ENCODE measurements at places on chromosomes 12 and 14.

DNA sequence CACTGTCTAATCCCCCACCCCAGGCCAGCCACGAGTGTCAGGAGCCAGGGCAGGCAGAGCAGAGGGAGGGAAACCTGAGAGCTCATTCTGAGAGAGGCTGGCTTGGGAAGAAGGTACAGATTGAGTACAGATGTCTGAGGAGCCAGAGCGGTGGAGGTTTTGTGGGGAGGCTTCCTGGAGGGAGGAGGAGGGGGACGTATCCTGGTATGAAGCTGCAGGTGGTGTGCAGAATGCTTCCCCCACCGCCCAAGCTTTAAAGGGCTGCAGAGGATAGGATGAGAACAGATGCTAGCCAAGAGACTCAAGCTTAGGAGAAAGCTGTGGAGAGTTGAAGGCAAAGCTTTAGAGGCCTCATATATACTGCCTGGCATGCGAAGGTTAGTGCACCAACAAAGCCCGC, 3.2 kb upstream of the TAMALIN start:
- no peak for DNase-seq

DNA sequence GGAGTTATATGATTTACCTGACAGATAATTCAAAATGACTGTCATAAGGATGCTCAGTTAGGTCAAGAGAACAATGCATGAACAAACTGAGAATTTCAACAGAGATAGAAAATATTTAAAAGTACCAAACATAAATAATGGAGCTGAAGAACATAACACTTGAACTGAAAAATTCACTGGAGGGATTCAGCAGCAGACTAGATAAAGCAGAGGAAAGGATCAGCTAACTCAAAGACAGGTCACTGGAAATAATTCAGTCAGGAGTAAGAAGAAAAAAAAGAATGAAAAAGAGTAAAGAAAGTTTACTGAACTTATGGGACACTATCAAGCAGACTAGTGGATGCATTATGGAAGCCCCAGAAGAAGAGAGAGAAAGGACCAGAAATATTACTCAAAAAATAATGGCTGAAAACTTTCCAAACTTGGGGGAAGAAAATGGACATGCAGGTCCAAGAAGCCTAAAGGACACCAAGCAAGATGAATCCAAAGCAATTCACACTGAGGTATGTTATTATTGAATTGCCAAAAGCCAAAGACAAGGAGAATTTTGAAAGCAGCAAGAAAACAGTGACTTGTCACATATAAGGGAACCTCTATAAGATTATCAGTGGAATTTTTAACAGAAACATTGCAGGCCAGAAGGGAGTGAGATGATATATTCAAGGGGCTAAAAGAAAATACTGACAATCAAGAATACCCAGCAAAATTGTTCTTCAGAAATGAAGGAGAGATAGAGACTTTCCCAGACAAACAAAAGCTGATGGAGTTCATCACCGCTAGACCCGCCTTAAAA, 78.7 kb downstream of the GCH1 start:
- no peak for DNase-seq

- peak; percentile 59 for DNase-seq
Observed at GRCh38 chr12:123199936-123200335, 33.0 kb downstream of the MPHOSPH9 start.

DNA sequence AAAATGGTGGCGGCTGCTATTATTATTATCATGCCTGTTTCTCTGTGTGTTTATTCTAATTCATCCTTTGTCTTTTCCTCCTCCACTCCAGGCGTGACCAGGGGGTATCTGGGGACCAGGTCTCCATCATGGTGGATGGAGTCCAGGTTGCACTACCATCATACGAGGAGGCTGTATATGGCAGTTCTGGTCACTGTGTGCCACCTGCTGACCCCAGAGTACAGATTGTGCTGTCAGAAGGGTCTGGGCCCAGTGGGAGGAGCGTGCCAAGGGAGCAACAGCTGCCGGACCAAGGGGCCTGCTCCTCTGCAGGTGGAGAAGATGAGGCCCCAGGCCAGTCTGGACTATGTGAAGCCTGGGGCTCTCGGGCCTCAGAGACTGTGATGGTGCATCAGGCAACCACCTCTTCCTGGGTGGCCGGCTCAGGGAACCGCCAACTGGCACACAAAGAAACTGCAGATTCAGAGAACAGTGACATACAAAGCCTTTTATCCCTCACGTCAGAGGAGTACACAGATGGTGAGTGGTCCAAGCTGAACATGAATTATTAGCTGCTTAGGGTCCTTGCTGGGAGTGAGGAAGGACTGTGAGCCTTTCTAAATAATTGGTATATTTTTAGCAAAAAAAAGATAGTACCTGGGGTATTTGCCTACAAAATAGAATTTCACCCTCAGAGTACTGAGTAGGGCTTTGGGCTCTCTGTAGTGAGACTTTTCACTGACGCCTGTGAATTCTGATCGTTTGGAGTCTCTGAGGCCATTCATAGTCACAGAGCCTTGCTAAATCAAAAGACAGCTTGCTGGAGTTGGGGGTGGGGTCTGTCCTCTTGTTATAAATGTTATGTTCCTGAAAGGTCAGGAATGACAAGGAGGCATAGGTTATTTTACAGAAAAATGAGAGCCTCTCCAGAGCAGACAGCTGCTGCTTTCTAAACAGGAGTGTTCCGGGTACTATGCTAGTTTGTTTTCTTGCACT, 58.1 kb upstream of the SRSF5 start:
- peak; percentile 66 for DNase-seq

- DNase-seq, result no peak
Observed at GRCh38 chr12:108633534-108634248, at the start of gene SELPLG. Gene SELPLG, minus strand, starts transcription at chr12:108633894. Its CDS starts 9,587 bp downstream, at chr12:108624307.

DNA sequence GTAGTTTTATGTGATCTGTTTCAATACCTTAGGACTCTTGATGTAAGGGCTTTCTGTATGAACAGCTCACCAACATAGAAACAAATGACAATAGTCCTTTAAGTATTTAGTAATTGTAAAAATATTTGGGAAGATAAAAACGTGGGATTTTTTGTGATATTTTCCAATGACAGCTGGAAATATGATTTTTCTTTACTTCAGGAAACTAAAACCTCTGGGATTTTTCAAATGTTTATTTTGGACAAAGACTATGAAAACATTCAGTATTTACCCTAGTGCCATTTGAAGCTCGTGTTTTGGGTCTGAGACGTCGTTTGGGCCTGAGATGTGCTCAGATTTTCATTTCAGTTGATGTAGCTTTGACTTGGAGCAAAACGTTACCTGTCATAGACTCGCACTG, 240.0 kb downstream of the BMP4 start:
- DNase-seq, result no peak

- DNase-seq, result no peak
Observed at GRCh38 chr12:98341732-98342131, 173.7 kb upstream of the TMPO start.

GRCh38 chr14:91361233-91361811, 56.3 kb downstream of the CCDC88C start:
- DNase-seq, result peak; percentile 9

GRCh38 chr12:3244219-3244750, 167.1 kb downstream of the TSPAN9 start:
- no peak for DNase-seq

GRCh38 chr14:88044776-88045446, 40.0 kb downstream of the GPR65 start:
- no peak for DNase-seq

Data from NCI-H146 (cell line).